ENCODE measurements at places on chromosomes 5 and 9. TPM values are rescaled to one million over a fixed set of nuclear protein-coding genes. Genes with fewer than 3 reads are reported as not detected.

GRCh38 chr9:34653151-34654072, 1.4 kb downstream of the IL11RA start:
- DNase-seq: no peak

- DNase-seq: no peak
These were observed 14.7 kb upstream of the TNC start for GRCh38 chr9:115132648-115133047.

DNA sequence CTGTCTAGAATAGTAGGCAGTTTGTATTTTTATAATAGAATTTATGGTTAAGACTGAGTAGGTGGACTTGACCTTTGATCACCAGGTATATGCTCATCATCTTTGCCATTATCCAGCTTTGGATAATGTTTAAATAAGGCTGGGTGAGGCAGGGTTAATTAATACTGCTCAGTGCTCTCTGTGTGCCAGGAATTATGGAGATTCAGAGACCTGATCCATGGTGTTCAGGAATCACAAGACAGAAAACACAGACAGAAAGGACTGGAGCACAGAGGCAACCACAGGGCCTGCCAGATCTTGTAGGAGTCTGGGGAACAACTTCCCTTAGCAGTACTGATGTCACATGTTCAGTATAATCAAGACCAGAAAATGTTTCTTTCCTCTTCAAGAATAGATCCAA, 186.3 kb upstream of the ADCY2 start:
- DNase-seq: no peak

DNA sequence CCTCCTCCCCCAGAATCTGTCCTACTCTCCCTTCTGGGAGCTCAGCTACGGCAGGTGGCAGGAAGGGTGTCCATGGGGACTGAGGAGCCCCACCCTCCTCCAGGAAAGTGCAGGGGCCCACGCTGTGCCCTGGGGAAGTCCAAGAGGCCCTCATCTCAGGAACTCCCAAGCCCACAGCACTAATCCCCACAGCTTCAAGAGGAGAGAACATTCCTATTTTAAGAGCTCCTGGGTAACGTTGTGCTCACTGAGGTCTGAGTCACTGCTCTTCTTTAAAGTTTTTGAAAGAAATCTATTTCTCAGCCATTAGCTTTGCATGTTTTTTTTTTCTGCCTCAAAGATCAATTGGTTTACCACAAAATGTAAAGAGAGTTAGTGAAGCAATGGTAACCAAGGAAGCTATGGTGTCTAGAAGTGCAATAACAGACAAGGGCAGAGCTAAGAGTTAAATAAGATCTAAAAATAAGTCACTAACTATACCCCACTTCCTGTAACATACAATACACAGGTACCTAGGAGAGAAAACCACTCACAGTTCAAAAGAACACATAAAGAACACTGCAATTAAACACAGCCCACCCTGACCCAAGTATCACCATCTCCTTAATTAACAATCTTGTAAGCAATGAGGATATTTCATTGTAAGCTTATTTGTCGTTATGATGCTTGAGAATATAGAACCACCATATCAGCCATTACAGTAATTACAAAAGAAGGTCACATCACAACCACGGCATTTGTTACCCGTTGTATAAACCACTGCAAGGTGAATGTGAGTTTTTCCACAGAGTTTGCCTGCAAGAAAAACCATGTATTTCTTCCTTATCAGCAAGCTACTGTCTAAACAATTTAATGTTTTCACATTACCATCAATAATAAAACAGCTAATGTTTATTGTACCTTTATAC, 382.3 kb upstream of the SLC30A5 start:
- no peak for DNase-seq

- no peak for DNase-seq
These were observed 27.6 kb downstream of the NEURL1B start for GRCh38 chr5:172668594-172669071.

DNA sequence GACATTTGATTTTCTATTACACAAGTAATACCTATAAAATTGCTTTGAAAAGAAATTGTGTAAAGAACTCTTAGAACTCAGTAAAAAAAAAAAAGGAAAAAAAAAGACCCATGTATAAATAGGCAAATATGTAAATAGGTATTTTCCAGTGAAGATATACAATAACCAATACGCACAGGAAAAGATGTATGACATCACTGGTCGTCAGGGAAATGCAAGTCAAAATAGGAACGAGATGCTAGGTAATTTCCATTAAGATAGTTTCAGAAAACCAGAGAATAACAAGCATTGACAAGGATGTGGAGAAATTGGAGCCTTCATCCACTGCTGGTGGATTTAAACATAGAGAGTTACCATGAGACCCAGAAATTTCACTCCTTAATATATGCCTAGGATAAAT, 708.8 kb downstream of the MTRR start:
- DNase-seq: no peak

- no peak for DNase-seq
These were observed 26.5 kb downstream of the SPINK5 start for GRCh38 chr5:148090146-148090772.

DOCK2 gene
- not detected for total RNA-seq

DNA sequence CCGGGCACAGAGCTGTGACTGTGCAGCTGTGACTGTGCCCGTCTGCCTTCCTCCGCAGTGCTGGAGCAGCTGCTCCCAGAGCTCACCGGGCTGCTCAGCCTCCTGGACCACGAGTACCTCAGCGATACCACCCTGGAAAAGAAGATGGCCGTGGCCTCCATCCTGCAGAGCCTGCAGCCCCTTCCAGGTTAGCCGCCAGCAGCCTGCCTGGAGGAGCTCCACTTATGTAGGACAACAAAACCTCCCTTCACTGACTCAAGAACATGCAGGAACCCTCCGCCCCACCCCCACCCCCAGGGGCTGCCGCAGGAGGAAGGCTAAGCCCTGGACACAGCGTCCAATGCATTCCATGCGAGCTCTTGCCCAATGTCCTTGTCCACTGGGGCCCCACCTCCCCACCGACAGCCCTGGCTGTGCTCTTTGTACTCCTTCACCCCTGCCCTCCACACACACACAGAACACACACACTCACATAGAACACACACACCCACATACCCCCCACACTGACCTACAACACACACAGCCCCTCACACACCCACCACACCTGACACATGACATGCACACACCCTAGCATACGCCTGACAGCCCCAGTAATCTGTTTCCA, 27.9 kb downstream of the AFAP1L1 start:
- no peak for DNase-seq

- peak; percentile 57 for DNase-seq
These were observed 545.2 kb downstream of the CSNK1G3 start for GRCh38 chr5:124056991-124057723.

SH3TC2 gene
- not detected for total RNA-seq

DNA sequence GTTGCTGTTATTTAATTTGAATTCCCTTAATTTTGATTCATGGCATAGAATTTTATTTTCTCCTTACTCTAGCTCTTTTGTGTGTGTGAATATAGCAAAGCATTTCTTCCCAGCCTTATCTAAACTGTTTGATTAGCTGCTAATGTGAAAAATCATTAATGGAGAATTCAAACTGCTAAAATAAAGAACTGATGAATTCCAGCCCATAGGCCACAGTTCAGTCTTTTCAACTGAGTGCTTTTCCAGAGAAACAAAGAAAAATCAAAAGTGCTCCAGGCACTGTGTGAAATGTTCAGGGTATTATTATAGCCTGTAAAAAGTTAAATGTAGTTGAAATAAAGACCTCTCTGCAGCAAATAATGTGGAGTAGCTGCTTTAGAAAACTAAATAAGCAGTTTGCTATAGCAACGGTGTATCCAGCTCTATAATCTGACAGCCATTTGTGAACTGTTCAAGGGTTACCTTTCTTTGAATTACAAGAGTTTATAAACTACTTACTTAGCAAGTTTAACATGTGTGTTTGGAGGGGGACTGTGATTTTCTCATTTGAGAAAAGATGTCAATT, 123.8 kb downstream of the GIN1 start:
- no peak for DNase-seq

- no peak for DNase-seq
These were observed 42.5 kb downstream of the GTF3C4 start for GRCh38 chr9:132712753-132713152.

DNA sequence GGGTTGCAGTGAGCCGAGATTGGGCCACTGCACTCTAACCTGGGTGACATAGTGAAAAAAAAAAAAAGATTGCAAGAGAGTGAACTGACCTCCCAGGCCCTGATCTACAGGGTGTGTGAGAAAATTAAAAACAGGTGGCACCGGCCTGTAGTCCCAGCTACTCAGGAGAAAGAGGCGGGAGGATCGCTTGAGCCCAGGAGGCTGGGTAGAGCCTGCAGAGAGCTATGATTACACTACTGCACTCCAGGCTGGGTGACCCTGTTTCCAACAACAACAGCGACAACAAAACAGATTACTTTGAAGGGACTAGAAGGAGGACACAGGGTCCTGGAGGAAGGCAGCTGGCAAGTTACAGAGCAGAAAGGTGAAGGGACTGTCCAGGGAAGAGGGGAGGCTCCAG, 42.2 kb upstream of the FABP6 start:
- no peak for DNase-seq

GRCh38 chr5:7464182-7464581, 68.2 kb downstream of the ADCY2 start:
- no peak for DNase-seq

CNTNAP3 gene
- total RNA-seq: 18.0 TPM

AQP3 gene
- not detected for total RNA-seq

DNA sequence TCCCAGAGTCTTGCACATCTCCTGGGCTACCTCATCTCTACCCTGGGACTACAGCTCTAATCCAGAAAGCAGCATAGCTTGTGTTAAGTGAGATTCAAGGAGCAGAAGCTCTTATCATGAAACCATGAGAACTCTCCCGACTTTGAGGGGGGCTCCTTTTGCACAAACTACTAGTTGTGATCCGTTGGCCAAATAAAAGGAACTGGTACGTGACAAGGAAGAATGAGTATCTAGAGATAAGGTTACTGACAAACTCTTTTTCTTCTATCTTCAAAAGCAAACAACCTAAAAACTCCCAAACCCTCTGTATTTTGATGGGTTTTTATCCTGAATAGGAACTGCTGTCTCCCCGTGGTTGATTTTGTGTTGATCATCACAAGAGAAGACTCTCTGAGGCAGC, 168.5 kb downstream of the SLC24A2 start:
- DNase-seq: no peak

- DNase-seq: no peak
These were observed 95.6 kb downstream of the HSPA4 start for GRCh38 chr5:133147411-133147810.

HAPLN1 gene
- 0.47 TPM for total RNA-seq

CLIC3 gene
- 6.2 TPM for total RNA-seq

DNA sequence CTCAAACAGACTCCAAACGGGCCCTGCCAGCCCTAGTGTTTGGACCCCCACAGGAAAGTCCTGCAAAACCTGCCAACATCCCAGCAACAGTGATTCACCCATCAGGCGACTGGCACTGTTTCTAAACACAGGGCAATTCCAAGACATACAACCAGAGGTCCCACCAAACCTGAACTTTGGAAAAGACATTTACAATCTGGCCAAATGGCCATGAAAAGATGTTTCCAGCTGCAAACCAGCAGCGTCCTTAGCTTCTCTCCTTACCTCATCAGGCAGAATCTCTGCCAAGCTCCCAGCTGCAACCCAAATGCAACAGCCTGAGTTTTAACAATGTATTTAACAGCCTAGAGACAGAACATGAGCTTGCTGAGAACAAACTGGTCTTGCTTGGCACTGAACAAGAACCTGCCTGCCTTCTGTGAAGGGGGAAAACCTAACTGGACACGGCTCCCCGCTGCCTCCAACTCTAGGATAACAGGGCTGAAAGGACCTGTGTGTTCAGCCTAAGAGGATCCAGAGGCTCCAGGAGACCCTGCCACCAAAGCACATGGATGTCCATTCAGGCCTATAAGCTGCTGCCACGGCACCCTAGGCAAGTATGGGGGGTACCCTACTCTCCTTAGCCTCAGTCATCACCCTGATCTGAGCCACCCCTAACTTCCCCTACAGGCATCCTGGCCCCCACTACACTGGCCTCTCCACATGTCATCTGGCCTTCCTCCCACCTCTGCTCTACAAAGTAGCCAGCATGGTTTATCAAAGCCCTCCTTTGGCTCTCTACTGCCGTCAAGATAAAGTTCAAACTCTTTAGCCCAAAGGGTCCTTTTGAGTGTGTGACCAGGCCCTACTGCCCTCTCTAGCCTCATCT, 5.6 kb downstream of the P4HA2 start:
- peak; percentile 70 for DNase-seq

- no peak for DNase-seq
These were observed 463.4 kb downstream of the PDE4D start for GRCh38 chr5:59430066-59430685.

PCDHA1 gene
- total RNA-seq: 0.03 TPM

GRCh38 chr5:80474929-80475328, 13.0 kb upstream of the FAM151B start:
- DNase-seq: no peak

GRCh38 chr5:69042915-69043654, 50.7 kb upstream of the SLC30A5 start:
- peak; percentile 94 for DNase-seq

DNA sequence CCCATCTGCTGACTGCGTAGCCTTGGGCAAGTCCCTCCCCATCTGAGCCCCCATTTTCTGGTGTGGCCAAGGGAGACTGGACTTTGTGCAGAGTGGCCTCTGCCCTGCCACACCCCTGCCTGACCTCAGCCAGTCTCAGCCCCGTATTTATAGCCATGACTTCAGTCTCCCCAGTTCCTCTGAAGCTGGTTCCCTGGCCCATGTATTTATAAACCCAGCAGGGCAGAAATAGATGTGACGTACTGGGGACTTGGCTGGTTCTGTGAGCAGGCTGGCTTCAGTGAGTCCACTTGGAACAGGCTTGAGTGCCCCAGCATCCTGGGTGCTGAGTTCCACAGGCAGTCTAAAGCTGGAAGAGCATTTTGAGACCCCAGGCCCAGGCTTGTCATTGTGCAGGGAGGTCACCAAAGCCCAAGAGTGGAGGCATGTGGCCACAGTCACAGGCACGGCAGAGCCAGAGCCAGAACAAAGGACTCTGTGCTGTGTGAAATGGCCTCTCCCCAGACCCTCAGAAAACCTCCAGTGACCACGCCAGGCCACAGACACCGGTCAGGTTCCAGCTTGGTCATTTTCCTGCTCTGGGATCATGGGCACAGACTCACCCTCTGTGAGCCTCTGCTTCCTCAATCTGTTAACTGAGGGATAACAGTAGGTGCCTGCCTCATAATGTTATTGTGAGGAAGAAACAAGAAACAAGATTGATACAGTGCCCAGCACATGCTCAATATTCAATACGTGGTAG, 30.4 kb upstream of the SYNPO start:
- DNase-seq: peak; percentile 41

DNA sequence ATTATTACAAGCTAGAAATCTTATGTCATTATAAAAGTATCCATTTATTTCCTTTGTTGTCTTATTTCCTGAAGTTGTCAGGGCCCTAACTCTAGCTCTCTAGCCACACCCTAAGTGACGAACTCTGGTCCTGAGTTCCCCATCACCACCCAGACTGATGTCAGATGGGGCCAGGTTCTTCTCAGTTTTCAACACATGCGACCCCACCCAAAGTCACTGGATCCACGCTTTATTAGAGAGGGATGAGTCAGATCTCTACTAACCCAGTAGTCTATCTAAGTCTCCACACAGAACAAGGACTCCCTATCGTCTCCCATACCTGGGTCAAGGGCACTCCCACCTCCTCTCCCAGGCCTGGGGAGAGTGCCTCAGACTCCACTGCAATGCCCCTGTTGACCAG, 6.8 kb upstream of the FEM1C start:
- no peak for DNase-seq

GRCh38 chr9:134688661-134689320, 47.2 kb downstream of the COL5A1 start:
- no peak for DNase-seq

- DNase-seq: no peak
These were observed 90.0 kb downstream of the ARRDC3 start for GRCh38 chr5:91293131-91293530.

Measured in G401 (cell line).